H4 (cell line): ENCODE measurements at places on chromosomes 16 and 17.

DNA sequence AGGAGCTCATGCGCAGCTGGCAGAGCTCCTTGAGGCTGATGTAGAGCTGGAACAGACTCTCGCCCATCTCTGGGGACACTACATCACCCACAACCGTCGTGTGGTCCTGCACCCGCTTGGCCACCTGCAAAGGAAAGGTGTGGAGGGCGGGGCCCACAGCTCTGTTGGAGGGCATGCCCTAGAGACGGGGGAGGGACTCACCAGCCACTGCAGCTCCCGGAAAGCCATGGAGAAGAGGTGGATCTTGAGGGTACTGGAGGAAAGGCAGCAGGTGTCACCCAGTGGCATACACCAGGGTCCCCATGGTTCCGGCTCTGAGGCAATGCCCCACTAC lies 8.6 kb downstream of the UNC13D start:
- no peak for DNase-seq

- DNase-seq = peak; percentile 78
These were observed 1.7 kb upstream of the DBNDD1 start for GRCh38 chr16:90020838-90021382.

- peak; percentile 94 for DNase-seq
These were observed 9.8 kb upstream of the CSNK1D start for GRCh38 chr17:82283208-82283749.

GRCh38 chr16:16857012-16857411 lies 478.1 kb downstream of the NPIPA7 start:
- no peak for DNase-seq
